CD4-positive, alpha-beta T cell treated with Interleukin-4 for 4 hours (primary cell): ENCODE measurements at places on chromosomes 13 and 19.

DNA sequence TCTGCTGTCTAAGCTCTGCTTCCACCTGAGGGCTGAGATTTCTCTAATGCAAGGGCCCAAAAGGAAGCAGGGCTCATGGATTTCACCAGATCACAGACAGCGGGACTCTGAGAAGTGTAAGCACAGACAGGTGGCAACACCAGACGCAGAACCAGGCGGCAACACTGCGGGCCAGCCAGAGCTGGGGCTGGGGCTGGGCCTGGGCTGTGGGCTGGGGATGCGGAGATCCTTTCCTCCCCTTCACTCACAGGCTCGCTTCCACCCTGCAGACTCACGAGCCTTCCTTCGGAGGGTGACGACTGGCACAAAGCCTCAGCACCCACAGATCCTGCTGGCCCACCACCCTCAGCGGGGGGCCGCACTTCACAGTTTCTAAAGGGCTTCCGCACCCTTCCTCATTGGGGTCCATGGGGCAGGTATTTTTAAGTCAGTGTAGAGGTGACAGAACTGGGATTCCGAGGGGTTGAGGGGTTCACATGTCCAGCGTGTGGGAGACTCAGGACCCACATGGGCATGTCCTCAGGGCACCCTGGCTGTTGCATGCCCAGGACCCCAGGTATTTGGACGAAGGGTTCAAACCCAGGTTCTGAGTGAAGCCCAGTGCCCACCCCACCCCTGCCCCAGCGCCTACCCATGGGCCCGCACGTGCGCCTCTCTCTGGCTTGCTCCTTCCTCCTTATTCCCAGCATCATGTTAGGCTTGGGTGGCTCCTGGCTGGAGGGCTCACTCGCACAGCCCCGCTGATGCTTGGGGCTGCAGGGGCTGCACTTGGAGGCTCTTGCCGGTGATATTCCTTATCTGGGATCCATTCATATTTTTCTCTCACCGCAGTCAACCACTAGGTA lies 137.3 kb upstream of the GPR12 start:
- DNase-seq, result no peak

DNA sequence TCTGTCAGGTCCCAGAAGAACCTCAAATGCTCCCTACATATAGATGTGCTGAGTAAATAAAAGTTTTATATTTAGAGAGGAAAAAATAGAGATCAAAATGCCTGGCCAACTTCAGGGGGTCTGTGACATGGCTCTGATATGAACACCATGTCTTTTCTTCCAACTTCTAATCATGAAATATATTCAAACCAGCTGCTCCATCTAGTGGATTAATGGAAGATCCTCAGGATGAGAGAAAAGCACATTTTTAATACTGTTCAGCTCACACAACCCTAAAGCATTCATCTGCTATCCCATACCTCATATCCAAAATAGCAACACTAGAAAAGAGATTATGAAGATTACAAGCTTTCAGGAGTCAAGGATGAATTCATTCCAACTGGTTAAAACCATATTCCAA lies 56.0 kb upstream of the DOCK9 start:
- DNase-seq, result no peak

DNA sequence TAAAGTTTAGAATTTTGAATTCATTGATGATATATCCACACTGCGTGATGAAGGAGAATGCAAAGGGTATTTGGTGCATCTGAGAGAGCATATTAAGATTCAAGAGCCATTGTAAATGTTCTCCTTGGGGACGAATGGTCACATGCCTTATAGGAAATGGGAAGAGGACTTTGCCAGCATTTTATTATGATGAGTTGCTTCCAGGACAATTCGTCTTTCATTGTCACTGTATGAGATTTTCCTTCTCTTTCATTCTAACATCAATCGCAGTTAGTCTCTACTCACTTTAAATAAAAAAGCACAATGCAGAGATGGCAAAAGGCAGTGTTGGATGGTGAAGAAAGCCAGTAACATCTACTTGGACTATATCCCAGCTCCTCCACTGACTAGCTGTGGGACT lies 21.4 kb downstream of the WDFY2 start:
- DNase-seq, result no peak

GRCh38 chr13:68234274-68234673 lies 1004.1 kb upstream of the PCDH9 start:
- DNase-seq, result no peak

DNA sequence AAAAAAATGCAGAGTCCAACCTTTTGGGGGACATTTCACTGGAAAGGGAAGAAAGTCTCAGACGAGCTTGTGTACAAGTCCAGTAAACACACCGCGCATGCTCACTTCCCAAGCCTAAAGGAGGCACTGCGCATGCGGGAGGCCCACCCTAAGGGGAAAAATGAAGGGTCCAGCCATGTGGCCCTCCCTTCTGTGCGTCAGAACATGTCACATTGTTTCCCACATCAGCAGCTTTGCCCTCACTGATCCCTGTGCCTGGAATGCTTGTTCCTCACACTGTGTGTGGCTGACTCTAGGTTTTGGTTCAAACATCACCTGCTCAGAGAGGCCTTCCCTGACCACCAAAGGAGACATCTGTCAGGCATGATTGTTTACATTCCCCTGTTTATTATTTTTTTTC lies 4.4 kb downstream of the ELSPBP1 start:
- no peak for DNase-seq

DNA sequence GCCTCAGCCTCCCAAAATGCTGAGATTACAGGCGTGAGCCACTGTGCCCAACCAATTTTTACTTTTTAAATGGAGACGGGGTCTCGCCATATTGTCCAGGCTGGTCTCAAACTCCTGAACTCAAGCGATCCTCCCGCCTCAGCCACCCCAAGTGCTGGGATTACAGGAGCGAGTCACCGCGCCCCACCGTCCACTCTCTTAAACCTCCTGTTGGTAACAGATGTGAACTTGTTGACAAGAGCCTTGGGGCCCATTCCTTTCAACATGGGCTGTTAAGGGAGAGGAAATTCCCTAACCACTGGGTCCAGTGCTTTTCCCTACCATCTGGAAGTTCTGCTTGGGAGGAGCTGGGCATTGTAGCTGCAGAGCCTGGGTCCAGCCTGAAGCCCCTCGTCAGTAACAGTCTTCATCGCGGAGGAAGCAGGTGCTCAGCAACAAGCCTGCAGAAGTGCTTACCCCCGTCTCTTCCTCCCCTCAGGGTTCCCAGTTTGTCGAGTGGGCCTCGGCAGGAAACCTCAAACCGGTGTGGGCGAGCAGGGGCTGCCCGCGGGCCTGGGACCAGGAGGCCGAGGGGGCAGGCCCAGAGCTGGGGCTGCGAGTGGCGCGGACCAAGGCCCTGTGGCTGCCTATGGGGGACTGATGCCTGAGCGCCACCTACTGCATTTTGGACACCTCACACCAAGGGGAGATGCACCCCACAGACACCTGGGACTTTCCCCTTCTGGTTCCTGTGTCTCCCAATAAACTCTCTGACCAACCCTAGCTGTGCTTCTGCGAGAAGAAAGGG lies 4.0 kb upstream of the FLT3LG start:
- DNase-seq, result peak; percentile 97

- peak; percentile 47 for DNase-seq
Measured at GRCh38 chr19:4576016-4576933, 16.8 kb upstream of the SEMA6B start.

- DNase-seq, result no peak
Measured at GRCh38 chr13:46367617-46368327, 19.3 kb downstream of the RUBCNL start.

DNA sequence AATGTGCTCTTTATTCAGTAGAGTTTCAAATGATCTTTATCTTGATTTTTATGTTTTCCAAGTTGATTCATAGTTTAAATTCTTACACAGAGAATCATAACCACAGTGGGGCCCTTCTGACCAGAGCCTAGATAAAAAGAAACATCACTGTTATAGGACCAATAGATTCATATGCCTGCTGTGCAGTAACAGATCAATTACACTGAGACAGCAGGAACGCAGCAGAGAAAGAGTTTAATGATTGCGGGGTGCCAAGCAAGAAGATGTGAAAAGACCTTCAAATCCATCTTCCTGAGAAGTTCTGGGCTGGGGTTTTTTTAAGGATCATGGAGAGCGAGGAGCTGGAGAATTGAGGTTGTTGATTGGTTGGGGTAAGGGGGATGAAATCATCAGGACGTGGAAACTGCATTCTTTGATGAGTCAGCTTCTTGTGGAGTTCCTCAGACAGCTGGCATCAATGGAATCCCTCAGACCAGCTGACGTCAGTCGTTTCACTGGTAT lies 346.6 kb downstream of the TBC1D4 start:
- DNase-seq, result no peak

DNA sequence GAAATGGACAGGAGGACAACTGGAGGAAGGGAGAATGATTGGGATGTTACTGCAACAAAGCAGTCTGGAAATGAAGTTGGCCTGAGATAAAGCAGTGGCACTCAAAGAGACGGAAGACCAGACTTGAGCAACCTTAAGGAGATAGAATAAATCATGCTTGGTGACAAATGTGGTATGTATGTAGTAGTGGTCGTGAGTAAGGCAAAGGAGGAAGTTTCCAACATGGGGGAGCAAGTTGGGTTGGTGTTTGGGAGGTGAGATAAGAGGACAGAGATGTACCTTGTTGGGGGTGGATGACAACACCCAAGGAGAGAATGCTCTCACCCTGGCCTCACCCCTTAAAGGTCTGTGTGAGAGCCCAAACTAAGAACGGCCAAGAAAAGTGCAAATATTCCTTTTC lies 420.5 kb downstream of the DIAPH3 start:
- no peak for DNase-seq

DNA sequence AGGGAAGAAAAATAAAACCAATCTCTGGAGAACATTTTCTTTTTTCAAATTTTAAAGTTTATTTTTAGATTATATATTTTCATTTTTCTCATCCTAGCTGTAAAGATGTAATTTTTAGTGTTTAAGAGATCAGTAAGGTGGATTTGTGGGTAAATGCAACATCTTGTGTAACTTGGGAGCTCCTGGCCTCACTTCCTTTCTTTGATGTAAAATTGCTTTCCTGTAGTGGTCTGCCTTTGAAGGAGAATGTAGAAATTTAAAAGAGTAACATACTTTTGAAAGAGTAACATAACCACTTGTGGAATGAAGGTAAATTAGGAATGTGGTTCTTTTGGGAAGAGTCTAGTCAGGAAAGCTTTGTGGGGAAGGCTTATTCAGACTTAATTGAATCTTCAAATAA lies 95.7 kb upstream of the AKAP11 start:
- no peak for DNase-seq

GRCh38 chr13:29771247-29771646 lies 79.2 kb downstream of the UBL3 start:
- DNase-seq, result peak; percentile 57

GRCh38 chr19:13209484-13210338 lies 59.5 kb downstream of the IER2 start:
- no peak for DNase-seq

DNA sequence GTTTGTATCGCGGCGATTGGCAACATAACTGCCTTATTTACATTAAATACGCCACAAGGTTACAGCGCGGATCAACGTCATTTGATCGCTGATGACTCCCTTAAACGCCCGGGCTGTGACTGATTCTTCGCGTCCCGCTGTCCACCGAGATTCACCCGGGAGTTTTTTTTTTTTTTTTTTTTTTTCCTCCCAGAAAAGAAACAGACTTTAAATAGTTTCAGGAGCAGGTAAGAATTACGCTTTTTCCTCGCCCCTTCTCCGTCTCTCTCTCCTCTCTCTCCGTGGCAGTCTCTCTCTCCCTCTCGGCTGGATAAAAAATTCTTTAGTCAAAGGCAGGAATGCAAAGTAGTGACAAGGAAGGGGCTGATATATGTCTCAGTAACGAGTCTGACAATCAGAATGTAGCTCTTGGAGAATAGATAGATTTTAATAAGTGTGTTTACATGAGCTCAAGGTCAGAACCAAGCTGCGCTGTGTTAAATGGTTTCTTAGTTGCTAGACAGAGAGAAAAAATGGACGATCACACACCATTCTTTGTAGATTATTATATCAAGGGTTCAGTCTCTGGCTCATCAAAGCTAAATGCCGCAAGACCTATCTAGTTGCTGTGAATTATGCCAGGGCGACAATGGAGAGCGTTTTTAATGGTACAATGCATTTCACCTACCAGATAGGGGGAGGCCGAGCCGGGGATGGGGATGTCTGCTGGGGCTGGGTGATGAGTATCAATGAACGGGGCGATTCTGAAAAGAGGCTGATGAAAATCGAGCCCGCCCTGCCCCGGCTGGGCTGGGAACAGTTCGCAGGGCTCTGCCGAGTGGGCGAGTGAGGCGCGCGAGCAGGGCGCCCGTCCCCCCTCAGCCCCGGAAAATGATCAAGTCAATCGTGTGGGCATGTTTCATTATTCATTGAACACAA lies 147.2 kb upstream of the ZNF536 start:
- DNase-seq, result no peak

DNA sequence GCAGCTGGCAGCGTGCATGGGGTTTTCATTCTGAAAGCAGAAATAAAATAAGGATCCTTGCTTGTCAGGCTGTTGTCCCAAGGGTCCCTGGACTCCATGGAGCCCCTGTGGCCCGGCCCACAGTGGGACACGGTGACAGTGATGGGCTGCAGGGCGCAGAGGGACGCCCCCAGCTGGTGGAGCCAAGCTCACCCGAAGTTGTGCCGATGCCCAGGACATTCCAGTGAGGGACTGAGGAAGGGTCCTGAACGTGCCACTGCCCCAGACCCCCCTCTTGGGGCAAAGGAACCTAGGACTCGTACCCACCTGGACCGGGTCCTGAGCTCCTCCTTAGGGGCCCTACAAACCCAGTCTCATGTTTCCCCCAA lies 35.0 kb downstream of the MYO9B start:
- no peak for DNase-seq

GRCh38 chr19:15218501-15218900 lies 13.7 kb downstream of the EPHX3 start:
- DNase-seq, result no peak

DNA sequence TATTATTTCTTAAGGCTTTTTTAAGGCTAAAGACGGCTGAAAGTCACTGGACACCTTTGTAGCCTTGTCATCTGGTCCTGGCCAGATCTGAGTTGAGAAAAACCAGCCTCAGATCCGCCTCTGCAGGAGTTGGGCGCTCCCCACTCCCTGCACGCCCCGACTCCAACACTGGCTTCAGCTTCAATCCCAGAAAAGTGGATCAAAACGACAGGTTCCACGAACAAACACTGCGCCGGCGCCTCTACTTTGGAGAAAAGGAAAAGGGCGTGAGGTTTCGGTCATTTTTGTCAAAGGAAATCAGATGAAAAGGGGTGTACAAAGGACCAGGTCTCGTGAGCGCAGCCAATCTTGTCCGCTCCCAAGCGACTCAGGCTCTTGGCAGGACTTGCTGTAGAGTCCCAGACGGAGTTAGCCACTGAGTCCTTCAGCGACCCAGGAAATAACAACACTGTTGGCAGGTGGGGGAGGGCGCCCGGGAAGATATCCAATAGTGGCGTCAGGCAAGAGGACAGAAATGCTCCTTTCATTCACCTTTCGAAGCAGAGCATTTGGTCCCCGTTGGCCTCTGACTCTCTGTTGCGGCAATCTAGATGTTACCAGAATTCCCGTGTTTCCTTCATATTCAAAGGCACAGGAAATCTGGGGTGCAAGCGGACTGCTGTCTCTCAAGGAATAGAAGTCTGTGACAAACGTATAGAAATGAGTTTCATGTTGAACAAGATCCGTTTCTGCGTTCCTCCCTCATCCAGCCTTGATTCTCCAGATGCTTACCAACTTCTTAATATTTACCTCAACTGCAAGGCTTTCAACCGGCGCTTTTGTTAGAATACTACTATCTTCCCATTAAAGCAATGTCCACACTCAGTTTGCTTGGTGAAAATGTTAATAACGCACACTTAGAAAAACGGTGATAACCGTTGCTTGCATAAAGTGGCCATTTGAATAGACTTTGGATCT lies 1.8 kb upstream of the CCNA1 start:
- no peak for DNase-seq
